Karpas-422 (cell line): ENCODE measurements at places on chromosomes 1 and 21.

DNA sequence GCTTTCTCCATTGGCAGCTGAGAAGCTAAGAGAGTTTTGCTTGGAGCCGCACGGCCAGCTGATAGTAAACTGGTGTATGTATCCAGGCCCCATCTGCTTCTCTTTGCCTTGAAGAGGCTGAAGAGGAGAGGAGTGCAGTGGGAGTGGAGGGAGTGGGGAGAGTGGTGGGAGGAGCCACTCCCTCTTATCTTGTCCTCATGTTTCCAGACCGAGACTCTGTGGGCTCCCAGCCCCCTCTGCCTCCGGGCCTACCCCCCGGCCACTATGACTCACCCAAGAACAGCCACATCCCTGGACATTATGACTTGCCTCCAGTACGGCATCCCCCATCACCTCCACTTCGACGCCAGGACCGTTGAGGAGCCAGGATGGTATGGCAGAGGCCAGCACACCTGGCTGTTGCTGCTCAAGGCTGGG, 6.0 kb upstream of the LRRC71 start:
- no peak for DNase-seq

- no peak for DNase-seq
These were observed 131.0 kb downstream of the TRIM33 start for GRCh38 chr1:114379987-114380386.

DNA sequence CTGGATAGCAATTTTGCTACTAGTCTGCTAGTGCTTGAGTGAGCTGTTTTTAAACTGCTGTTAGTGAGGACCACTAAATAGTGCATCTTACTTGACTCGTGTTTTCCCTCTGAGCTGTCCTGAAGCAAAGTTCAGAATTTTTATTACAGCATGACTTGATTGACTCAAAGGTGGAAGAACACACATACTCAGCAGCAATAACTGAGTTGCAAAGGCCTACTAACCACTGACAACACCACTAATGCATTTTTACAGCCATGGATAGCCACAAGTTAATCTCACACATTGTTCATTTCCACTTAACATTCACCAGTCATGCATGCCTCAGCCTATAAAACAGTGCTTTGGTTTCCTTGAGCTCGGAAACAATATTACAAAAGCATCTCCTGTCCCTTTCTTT, 148.7 kb downstream of the RUNX1 start:
- DNase-seq, result no peak

GRCh38 chr1:214154596-214155292, 126.2 kb upstream of the SMYD2 start:
- DNase-seq, result no peak

DNA sequence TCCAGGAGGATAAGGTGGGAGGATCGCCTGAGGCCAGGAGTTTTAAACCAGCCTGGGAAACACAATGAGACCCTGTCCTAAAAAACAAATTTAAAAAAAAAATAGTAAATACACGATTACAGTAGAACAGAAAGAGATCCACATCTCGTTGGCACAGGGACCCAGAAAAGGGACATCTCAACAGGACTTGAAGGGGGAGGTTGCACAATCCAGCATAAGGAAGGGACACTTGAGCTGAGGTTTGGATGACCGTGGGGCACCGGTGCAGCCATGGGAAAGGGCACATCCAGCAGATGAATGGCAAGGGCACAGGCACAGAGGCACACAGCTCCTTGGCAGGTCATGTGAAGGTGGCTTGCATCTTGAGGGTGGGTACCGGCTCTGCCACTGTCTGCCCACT, 20.5 kb downstream of the TRIM67 start:
- no peak for DNase-seq

DNA sequence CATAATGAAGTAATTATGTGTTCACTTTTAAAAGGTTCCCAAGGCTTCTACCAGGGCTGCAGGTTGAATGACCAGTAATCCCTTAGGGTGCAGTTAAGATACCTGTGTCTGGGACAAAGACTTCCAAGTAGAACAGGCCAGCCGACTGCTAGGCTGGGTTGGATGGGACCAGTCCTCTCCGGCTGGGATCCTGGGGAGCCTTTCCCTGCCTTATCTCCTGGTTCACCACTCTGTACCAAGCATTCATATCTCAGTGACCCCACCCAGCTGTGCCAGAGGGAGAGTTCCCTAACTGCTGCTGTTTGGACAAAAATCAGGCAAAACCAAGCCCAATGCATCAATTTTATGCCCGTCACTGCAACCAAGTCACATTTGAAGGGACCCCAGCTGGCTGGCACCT, 116.2 kb upstream of the ATP1A1 start:
- DNase-seq, result no peak
